ENCODE measurements at places on chromosomes 6 and 20. TPM values are rescaled to one million over a fixed set of nuclear protein-coding genes. Genes with fewer than 3 reads are reported as not detected.

Gene SMIM13
- 13.5 TPM for total RNA-seq

Gene SLA2
- total RNA-seq, result not detected

Gene STX11
- total RNA-seq, result 7.6 TPM

Gene SLC25A27
- total RNA-seq, result 13.2 TPM

Gene PNLDC1
- total RNA-seq, result not detected

Gene PRELID3B
- 35.1 TPM for total RNA-seq
